Suppressor macrophage treated with lipopolysaccharide for 4 hours (primary cell): ENCODE measurements at places on chromosomes 4 and X.

DNA sequence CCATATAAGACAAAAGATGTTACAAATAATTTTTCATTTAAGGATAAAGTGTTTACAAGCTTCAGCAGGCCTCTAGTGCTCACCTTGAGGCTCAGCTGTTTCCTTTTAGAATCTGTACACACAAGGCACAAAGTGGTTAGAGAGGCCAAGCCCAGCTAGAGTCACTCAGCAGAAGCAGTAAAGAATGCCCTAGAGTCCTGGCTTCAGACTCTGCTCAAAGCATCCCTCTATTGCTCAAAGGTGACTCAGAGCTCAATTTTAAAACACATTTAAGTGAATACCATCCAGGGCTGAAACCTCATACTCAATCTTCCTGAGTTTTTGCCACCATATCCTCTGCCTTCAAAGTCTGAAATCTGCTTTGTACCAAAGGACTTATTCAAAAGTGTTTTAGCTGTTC, 22.6 kb upstream of the PHF8 start:
- no peak for DNase-seq

DNA sequence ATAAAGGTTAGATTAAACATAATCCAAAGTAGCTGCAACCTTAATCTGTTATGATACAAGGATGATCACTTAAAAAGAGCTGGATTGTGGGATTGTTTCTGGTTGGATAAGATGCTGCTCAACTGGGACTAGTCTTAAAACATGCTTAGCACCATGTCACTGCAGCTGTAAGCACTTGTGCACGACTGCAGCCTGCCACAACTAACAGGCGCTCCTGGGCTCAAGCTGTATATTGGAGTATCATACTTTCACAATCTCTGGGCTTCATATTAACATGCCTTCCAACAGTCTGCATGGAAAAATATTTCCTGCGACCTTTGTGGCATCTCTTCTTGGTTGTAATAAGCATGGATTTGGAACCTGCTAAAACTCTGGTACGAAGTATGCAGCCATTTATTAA, 493.0 kb upstream of the PITX2 start:
- no peak for DNase-seq

GRCh38 chr4:158964114-158964727, 138.7 kb upstream of the RAPGEF2 start:
- peak; percentile 24 for DNase-seq

- no peak for DNase-seq
These were observed 21.6 kb downstream of the RBBP7 start for GRCh38 chrX:16848541-16848940.

DNA sequence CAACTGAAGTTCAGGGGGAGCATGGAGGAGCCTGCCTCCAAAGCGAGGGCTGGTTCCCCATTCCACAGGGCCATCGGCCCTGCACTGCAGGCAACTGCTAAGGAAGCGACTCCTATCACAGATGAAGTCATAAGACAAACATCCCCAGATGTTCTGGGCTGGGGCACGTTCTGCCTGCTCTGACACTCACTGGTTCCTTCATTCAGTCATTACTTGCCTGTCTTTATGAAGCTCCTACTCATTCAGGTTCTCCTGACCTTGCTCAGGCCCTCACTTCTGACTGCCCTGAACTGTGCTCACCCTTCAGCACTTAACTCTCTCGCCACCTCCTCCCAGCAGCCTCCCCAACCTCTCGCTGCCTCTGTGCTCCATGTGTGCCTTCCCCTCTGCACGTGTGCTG, 2.5 kb upstream of the SLC2A9 start:
- DNase-seq: peak; percentile 79

GRCh38 chrX:44099366-44099765, 126.2 kb upstream of the NDP start:
- DNase-seq: peak; percentile 52

DNA sequence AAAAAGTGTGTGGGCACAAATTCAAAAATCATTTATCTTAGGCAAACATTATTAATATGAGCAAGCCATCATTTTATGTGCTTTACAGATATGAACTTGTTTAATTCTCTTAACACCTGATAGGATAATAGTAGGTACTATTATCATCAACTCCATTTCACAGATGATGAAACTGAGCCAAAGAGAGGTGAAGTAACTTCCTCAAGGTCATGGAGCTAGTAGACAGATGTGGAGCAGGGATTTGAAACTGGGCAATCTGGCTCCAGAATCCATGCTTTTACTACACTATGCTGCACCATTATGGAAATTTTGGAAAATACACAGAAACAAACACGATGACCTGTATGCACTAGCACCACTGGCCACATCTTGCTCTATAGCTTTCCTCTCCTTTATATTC, 1.0 kb upstream of the PIN4 start:
- DNase-seq: no peak

GRCh38 chr4:137509855-137510282, 22.4 kb downstream of the PCDH18 start:
- DNase-seq: no peak

DNA sequence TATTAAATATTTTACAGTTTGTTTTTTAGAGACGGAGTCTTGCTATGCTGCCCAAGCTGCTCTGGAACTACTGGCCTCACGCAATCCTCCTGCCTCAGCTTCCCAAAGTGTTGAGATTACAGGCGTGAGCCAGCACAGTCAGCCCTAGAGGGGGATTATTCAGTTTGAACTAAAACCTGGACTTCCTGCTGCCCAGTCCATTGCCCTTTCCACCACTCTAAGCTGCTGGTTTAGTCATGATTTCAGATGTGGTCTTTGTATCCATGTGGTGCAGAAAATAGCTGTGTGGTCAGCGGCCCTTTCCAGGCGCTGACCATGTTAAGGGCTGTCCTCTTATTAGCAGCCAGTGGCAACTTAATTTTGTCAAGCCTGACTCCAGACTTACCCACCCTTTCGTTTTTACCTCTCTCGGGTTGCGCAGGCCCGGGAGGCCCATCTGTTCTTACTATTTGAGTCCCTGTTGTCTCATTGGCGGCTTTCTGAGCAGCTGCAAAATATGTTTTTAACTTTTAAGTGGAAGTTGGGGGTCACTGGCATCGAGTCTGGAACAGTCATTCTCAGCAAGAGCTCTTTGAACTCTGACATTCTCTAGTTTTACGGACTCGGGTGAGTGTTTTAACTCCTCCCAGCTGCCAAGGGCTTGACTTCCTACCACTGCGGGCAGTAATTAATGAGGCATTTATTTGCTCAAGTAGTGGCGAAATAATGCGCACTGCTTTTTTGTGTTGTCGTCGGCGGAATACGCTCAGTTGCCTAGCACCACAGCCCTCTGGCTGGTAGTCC, 773 bp upstream of the VMA21 start:
- DNase-seq: peak; percentile 38

DNA sequence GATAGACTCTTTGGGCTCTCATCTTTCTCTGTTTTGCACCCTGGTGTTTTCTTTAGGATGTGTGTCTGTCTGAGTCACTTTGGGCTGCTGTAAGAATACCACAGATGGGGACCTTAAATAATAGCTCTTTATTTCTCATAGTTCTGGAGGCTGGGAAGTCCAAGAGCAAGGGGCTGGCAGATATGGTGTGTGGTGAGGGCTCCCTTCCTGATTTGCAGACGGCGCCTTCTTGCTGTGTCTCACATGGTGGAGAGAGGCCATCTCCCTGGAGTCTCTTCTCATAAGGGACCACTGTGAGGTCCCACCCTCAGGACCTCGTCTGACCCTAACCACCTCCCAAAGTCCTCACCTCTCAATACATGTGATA, 93.7 kb upstream of the ADRA2C start:
- no peak for DNase-seq

GRCh38 chrX:2967584-2967983, 38.4 kb upstream of the ARSD start:
- DNase-seq: no peak

- DNase-seq: no peak
These were observed 33.0 kb upstream of the ARHGAP6 start for GRCh38 chrX:11698702-11699101.

GRCh38 chrX:132033166-132033565, 10.1 kb downstream of the STK26 start:
- DNase-seq: no peak

- DNase-seq: no peak
These were observed 35.1 kb downstream of the PAQR3 start for GRCh38 chr4:78904143-78904542.

GRCh38 chrX:154092371-154092770, 5.1 kb downstream of the MECP2 start:
- no peak for DNase-seq

DNA sequence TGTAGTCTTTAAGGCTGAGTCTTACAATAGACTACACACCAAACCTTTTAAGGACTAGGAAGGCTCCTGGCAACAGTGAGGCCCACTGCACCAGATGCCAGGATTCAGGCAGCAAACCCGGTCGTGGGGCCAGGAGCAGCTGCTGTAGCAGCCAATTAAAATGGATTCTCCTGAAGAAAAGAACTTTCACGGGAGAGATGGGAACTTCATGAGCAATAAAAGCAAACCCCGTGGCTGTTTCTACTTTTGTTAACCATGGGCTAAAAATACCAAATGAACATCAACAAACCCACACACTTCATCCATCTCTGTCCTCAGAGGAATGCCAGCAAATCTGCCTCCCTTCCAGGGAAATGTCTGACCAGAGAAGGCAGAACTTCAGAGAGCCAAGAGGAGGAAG, 101.4 kb downstream of the BTC start:
- DNase-seq: no peak

DNA sequence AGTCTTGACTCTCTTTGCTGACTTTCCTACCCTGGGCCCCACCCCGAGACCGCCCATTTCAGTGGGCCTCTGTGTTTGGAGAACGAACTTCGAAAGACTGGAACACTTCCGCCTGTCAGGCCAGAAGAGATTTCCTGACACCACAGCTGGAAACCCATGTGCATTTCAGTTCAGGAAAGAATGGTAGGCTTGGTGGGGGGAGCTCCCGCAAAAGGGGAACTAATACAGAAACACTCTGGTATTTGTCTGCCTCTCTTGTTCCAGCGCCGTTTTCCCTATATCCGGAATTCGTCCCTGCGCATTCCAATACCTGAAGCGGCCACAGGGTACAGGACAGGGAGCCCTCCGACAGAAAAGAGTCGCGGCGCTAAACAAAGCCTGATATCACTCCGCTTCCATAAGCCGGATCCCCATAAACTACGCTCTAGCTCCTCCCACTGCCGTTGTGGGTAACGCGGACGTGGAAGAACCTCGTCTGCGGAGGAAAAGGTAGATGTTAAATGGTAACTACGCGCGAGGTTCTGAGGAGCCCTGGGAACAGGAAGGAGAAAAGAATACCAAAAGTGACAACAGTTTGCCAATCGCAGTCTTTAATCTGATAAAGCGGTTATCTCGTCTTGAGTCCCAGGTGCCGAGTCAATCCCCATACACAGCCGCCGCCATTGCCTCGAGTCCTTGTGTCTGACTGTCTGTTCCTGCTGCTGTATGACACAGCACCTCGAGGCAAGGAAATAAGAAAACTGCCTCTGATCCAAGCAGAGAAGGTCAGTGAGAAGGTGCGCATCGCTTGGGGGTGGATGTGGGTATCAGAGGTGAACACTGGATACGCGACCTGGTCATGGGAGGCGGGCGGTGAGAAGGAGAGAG, at the start of gene ARMCX5:
TSS of gene ARMCX5 (plus strand) at position 432 of the 867 bp plus-strand sequence. CDS start 2,627 bp downstream, outside the sequence.
- DNase-seq: peak; percentile 79

GRCh38 chr4:36317721-36318120, 36.3 kb downstream of the DTHD1 start:
- peak; percentile 27 for DNase-seq
